Osteoblast (primary cell): ENCODE measurements at places on chromosomes 11 and 22. TPM values are rescaled to one million over a fixed set of nuclear protein-coding genes. Genes with fewer than 3 reads are reported as not detected.

Gene NPAS4
- total RNA-seq, result 0.36 TPM in 1 of 2 replicates, not detected in the other

Gene CASP4
- 138 and 152 TPM in 2 replicates for total RNA-seq

Gene APOBEC3C
- total RNA-seq, result 16.6 and 20.0 TPM in 2 replicates

Gene WEE1
- 28.3 and 32.2 TPM in 2 replicates for total RNA-seq

Gene CLMP
- 174 and 210 TPM in 2 replicates for total RNA-seq

GRCh38 chr22:20391222-20391621 is 2.7 kb upstream of the ZNF74 start:
- DNase-seq, result no peak

- peak; percentile 94 for DNase-seq
These were observed at the start of gene DRD4 for GRCh38 chr11:636511-637332. TSS of gene DRD4 (plus strand) at chr11:637269. CDS start at chr11:637305, 36 bp downstream.

DNA sequence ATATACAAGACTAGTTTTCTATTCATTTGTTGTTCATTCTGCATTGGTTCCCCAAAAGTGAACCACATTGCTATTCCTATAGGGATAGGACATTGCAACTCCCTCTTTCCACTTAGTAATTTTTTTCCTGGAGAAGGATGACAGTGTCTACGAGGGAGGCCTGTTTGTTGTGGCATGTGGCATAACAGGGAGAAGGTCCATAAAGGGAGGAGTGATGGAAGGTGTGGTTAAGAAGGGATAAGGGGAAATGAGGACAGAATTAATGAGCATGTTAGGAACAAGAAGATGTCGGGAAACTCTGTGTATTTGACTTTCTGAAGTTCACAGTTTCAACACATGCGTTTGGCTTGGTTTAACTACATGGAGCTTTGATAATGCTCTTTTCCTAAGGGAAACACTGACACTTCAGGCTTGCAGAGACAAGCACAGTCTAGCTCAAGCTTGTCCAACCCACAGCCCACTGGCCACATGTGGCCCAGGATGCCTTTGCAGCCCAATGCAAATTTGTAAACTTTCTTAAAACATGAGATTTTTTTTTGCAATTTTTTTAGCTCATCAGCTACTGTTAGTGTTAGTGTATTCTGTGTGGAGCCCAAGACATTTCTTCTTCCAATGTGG is 149.7 kb downstream of the TRPC6 start:
- no peak for DNase-seq

GRCh38 chr11:11577932-11578911 is 43.6 kb downstream of the GALNT18 start:
- DNase-seq, result no peak

DNA sequence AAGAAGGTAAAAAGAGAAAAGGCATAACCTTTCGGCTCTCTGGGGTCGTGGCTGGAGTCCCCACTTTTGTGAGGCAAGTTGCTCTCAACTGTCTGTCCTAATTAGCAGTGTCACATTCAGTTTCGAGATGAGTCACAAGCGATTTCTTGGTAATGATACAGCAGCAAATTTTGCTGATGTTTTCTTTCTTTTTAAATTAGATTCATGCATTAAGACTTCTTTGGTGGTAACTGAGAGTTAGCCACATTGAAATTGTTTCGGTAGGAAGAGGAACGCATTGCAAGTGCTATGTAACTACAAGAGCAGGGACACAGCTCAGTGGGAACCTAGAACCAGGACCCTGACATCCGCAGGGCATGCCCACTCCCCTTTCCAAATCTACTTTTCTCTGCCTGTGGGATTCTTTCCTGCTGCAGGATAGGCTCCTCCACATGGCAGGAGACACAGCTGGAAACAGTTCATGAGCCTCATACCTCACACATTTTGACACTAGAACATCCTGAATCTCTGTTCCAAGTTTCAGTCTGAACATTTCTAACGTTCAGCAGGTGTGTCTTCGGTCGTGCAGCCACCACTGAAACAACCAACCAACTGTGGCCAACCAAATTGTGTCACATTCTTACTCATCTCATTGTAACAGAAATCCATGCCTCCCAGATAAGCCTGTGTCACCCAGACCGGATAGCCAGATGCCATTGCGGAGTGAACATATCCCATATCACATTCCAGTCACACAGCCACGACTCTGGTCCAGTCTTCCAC is 987.6 kb downstream of the NTM start:
- no peak for DNase-seq

GRCh38 chr11:113401718-113402117 is 14.1 kb downstream of the ANKK1 start:
- peak; percentile 89 for DNase-seq

GRCh38 chr22:35641494-35642120 is 6.6 kb upstream of the APOL6 start:
- no peak for DNase-seq

GRCh38 chr11:36876266-36876665 is 278.2 kb upstream of the RAG2 start:
- DNase-seq, result no peak
